ENCODE measurements at places on chromosomes 1 and 21.

DNA sequence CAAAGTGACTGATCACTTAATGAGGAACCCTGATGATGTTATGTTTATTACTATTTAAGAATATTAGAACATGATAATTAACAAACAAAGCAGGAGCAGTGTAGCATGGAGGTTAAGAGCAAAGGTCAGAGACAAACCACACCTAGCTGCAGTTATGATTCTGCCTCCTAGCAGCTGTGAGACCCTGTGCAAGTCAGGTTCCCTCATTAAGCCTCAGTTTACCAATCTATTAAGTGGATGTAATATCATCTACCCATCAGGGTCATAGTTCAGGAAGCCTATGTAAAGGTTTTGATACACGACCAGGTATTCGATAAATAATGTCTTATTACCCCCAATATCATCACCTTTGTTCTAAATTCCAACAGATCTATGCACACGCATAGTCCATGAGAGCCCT lies 32.0 kb downstream of the DUSP10 start:
- DNase-seq: no peak

GRCh38 chr21:38307771-38308531 lies 51.2 kb downstream of the KCNJ15 start:
- DNase-seq: no peak

DNA sequence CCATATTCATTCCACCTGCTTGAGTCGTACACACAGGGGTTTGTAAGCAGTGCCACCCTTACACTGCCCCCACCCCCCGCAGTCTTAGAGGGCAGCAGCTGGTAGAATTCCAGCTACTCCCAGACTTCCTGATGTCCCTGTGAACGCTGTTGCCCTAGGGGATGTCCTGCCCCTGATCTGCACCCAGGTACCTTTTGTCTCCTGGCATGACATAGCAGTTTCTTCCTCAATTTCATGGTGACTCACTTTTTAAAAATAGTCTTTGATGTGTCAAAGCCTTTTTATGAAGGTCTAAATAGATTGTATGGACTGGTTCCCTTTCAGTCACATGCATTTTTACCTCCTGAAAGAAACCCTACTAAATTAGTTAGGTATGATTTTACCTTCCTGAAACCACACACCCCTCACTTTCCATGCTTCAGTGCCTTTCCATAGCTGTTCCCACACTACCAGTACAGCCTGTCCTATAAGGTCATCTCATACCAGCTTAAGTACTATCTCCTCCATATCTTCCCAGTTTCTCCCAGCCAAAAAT lies 76.4 kb downstream of the ST3GAL3 start:
- no peak for DNase-seq

- no peak for DNase-seq
These were observed 57.6 kb downstream of the ABCA4 start for GRCh38 chr1:94063379-94063778.

- DNase-seq: no peak
These were observed 94.3 kb upstream of the EDN2 start for GRCh38 chr1:41578712-41579335.

- no peak for DNase-seq
These were observed 56.2 kb upstream of the SMYD2 start for GRCh38 chr1:214224611-214225354.

GRCh38 chr1:36142121-36142520 lies 7.2 kb downstream of the TRAPPC3 start:
- DNase-seq: no peak

- peak; percentile 13 for DNase-seq
These were observed 18.4 kb upstream of the FOXO6 start for GRCh38 chr1:41342774-41343355.

- DNase-seq: no peak
These were observed 64.2 kb downstream of the FCRL5 start for GRCh38 chr1:157488156-157488555.

GRCh38 chr1:1020415-1021009 lies 592 bp downstream of the AGRN start:
- DNase-seq: no peak

DNA sequence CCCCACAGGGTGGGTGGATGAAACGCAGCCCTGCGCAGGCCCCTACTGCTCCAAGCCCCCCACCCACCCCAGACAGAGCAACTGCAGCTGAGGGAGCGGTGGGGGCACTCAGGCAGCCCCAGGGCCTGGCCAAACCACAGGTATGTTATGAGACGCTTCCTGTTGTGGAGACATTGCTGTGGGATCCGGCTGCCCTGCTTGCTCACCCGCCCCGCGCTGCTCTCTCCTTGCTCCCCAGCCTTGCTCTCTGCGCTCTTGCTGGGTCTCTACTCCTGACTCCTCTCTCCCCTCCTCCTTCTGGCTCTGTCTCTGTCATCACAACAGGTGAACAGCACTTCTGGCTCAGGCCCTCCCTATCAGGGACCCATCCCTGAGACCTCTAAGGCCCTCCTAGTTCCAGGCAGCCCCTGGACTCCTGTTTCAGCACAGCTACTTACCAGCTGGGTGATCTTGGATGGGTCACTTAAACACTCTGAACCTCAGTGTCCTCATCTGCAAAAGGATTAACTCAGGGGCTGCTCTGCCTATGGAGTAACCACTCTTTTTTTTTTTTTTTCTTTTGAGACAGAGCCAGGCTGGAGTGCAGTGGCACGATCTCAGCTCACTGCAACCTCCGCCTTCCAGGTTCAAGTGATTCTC lies 15.9 kb downstream of the COL8A2 start:
- DNase-seq: no peak

- no peak for DNase-seq
These were observed 113.1 kb upstream of the GRIK3 start for GRCh38 chr1:37147392-37147831.

DNA sequence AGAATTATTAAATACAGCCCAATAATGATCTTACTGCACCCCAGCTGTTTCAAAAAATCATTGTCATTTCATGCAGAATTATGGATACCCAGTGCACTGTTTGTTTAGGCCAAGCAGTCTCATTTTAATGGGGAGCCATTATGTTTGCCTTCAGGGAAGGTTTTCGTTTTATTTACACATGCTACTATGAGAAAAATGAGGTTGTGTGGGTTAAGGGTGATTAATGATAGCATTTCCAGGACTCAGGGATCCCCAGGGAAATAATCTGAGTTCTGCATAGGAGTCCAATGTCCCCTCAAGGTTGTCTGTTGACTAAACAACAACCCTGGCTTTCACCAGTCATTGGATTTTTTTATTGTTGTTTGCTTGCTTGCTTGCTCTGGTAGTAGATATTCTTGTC lies 71.0 kb upstream of the ZP4 start:
- no peak for DNase-seq

DNA sequence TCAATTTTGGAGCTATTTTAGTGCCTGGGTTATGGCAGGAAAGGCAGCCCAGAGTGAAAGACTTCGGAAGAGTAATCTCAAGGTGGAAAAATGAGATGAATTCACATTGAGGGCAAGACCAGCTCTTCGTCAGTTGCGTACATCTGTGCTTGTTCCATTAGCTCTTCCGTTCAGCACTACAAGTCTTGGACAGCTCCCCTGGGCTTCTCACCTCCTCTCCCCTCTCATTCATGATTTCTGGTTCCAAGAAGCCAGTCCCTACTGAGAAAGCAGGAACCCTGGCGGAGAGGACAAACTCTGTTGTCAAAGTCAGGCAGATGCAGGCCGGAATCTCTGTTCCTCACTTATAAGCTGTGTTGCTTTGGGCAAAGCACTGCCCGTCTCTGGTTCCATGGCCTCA lies 76.5 kb downstream of the ACTL8 start:
- DNase-seq: no peak

DNA sequence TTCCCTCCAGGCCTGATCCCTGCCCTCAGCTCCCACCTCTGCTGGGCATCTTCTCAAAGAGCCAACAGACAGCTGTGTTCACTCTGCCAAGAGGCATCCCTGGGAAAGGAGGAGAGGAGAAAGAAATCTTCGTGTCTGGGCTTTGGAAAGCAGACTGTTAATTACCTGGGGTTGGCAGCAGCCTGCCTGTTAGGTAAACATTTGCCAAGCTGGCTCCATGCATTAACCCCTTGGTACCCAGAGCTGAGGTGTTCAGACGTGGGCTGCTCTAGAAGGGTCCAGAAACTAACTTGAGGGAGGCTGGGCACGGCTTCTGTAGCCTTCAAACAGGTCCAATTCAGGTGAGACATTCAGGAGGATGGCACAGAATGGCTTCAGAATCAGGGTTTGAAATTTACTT lies 8.7 kb upstream of the EXTL1 start:
- DNase-seq: no peak

GRCh38 chr1:244381878-244382565 lies 69.7 kb downstream of the ADSS2 start:
- peak; percentile 11 for DNase-seq

GRCh38 chr1:33382661-33383415 lies 48.1 kb downstream of the PHC2 start:
- DNase-seq: no peak

DNA sequence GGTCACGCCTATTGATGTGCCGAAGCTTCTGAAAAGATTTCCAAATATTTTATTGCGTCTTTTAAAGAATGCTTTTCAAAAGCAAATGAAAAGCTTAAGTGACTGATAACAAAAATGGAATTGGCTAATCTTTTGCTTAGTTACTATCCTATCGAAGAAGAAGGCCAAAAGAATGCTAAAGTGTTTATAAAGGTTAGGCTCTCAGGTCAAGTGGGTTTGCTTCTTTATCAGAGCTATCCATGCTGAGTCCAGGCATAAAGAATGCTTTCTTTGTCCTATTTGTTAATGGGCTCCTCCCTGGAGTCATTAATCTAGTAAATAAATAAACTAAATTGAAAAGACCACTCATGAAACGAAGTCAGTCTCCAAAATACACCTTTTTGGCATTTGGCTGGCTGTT lies 133.4 kb upstream of the LYPLAL1 start:
- no peak for DNase-seq

- peak; percentile 40 for DNase-seq
These were observed 122.0 kb downstream of the GLIS1 start for GRCh38 chr1:53616927-53617326.

DNA sequence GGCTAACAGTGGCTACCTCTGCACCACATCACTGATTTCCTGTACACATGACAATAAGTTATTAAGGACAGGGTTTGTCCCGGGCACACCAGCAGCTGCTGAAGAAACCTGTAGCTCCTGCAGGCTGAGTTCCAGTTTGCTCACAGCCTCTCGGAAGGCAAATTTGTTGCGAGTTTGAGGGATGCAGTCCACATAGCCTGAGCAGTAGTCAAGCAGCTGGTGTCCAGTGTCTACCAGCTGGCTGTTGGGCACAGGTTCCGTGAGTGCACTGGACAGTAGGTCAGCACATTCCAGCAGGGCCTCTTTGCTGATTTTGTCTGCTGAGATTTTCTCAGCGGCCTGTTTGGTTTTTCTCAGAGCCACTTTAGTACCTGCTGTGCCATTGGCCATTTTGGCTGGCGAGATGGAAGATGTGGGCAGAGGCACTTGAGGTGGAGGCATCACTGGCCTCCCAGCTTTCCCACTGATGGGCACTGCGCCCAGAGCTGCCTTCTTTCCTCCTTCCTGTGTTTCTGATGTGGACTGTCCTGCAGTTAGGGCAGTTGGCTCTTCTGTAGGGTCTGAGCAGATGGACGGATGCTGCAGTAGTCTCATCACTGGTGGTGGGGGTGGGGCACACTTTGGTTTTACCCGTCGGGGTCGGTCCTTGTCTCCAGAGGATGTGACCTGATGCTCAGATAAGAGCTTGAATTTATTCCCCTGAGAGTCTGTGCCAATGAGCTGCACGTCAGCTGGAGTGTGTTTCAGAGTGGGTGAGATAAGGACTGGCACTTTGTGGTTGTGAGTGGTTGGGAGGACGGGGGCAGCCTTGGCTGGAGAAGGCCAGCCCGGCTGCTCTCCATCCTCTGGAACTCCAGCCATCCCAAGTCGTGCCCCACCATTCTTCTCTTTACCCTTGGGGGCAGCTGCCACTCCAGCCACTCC lies 26.1 kb downstream of the TOR3A start:
- no peak for DNase-seq

GRCh38 chr1:198631292-198631691 lies 7.5 kb upstream of the PTPRC start:
- DNase-seq: no peak

DNA sequence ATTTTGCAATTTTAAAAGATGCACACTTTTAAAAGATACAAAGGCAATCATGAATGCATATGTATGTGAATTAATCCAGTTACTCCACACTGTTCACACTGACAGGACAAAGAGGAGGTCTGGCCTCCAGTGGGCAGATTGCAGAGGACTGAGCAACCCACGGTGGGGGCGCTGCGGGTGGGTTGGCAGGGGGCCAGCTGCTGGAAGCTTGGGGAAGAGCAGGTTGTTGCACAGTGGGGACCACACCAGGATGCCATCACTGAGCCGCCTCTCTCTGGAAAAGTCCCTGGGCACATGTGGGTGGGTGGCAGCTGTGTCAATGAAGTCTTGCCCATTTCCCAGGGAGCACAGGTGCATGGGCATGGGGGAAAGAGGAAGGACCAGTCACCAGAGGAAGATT lies 12.7 kb upstream of the PADI4 start:
- DNase-seq: no peak

DNA sequence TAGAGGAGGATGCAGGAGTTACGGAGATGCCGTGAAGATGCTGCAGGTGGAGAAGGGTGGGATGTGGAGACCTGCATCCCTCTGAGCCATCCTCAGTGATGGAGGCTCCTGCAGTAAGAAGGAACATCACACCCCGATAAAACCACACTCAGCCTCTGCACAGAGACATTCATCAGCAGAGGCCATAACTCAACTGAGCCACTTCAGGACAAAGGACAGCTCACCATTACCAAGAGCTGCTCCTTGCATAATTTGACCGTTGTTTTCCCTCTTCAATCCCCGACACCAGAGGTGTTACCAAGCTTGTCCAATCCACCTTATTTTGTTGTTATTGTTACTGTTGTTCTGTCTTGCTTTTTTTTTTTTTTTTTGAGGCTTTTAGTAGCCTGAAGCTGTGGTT lies 543.9 kb downstream of the AJAP1 start:
- DNase-seq: no peak

DNA sequence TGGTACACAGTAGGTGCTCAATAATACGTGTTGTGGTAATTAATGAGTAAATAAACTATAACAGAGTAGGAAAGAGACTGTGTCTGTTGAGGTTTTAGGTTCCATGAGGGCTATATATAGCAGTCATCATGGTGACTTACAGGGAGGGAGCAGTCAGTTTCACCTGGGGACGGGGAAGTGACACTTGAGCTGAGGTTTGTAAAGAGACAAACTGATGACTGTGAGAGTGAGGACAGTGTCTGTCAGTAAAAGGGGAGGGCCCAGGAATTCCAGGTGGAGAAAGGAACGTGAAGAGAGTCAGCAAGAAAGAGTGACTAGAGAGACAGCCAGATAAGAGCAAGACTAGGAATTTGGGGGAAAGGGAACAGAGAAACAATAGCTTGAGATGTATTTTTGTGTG lies 30.2 kb downstream of the ABCA4 start:
- DNase-seq: no peak
